ENCODE measurements at places on chromosomes 5 and 9.

DNA sequence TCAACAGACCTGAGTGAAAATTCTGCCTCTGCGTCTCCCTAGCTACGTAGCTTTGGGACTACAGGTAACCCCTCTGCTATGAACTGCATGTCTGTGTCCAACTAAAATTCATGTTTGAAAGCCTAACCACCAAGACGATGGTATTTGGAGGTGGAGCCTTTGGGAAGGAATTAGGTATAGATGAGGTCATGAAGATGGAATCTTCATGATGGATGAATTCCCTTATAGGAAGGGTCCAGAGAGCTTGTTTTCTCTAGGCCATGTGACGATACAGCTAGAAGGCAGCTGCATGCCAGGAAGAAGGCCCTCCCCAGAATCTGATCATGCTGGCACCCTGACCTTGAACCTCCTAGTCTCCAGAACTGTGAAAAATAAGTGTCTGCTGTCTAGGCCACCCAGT lies 296.4 kb downstream of the SLIT3 start:
- DNase-seq: no peak

DNA sequence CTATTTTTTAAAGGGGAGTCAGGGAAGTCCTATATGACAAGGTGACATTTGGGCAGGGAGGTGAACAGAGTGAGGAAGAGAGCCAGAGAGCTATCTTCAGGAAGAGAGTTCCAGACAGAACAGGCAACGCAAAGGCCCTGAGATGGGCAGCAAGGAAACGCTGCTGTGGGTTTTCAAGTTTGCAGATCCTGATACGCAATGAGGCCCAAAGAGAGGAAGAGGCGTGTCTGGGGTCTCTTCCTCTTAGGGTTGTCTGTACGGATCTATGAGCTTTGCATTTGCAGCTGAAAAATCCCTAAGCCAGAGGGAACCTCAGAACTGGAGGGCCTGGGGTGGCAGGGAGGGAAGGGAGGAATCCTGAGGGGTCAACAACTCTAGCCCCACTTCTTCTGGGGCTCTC lies 13.6 kb downstream of the FAT2 start:
- no peak for DNase-seq

GRCh38 chr9:77750981-77751340 lies 102.8 kb upstream of the GNA14 start:
- no peak for DNase-seq

DNA sequence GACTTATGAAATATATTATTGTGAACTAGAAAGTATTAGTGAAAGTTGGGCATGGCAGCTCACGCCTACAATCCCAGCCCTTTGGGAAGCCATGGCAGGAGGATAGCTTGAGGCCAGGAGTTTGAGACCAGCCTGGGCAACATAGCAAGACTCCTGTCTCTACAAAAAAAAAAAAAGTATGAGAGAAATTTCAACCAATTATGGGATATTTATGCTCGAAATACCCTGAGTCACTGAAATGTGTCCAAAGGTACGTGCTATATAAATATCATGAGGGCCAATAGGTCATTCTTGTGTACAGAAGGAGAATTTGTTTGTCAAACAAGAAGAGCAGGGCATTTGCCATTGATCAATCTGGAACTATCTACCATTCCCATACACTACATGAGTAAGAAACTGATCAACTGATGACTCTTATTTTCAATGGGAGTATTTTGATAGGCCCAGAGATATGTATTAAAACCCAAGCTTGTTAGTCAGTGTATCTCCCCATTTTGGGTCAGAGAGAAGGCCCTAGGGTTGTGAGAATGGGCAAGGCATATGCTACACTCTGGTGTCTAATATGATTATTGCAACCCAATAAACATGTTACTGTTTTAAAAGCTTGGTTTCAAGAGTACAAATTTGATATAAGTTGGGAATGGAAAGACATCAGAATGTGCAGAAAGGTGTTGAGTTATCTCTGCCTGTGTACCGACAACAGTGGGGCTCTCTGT lies 21.7 kb upstream of the HOMER1 start:
- no peak for DNase-seq

DNA sequence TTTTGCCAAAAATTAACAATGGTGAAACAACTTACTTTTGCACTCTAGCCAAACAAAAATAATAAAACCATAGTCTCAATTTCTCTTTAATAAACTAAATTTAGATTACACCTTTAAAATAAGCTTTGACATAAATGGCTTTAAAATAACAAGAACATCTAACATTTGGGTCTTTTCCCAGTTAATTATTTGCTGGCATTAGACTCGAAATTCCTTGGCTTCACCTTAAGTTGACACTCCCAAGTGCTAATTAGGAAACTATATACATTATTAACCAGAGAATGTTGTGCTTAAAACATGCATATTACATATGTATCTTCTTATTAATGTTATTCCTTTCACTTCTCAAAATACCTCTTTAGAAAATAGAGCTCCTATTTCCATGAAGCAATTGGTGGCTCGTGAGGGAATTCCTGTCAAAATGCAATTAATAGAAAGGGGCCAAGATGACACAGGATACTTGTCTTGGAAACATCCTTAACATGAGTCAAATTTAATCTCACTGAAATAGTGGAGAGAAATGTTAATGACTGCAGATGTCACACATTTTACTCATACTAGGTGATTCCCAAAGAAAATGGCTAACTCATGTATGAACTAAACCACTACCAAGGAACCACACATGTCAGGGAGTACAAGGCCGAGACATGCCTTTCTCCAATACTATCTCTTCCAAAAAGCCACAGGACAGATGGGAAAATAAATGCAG lies 932.9 kb upstream of the DMAC1 start:
- DNase-seq: no peak

- DNase-seq: no peak
Measured at GRCh38 chr5:143004361-143005145, 234.4 kb downstream of the ARHGAP26 start.

DNA sequence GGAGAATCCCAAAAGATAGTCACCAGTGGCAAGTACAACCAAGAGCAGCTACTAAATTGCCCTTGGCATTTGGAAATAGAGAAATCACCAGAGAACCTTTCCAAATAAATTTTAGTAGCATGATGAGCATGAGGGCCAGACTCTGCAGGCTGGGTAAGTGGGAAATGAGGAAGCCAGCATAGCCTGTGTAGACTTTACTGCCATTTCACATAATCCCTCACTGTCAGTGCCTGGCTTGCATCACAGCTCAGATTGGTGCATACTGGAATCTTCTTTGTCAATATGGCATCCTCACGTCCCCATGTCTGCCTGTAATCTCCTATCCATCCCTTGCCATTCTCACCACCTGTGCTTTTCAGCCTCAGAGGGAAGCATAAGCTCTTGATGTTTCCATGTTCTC lies 14.5 kb downstream of the GRAMD2B start:
- DNase-seq: no peak

GRCh38 chr5:72812488-72812887 lies 4.0 kb upstream of the TNPO1 start:
- no peak for DNase-seq

All from neuronal stem cell (in vitro differentiated cells).